Activated CD4-positive, alpha-beta T cell treated with anti-CD3 and anti-CD28 coated beads, Interleukin-2, Interleukin-4, amounts not matched to agents 100 ng/mL and 50 ng/mL, durations not matched to agents 16 hours and 8 hours (primary cell): ENCODE measurements at places on chromosomes 12 and 14.

DNA sequence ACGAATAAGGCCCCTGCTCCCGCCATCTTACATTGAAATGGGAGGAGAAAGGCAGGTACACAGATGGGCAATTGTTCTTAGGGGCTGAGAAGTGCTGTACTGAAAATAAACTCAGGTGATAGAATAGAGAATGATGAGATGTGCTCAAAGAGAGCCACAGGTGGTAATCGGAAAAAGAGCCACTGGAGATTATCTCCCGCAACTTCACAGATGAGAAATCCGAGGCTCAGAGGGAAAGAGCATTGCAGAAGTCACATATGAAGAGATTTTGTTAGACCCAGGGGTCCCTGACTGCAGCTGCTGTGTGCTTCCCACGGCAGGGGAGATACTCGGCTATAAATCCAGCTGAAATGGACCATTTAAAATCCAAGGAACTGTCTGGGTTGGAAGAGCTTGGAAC is 73.7 kb downstream of the PRIMA1 start:
- no peak for DNase-seq

DNA sequence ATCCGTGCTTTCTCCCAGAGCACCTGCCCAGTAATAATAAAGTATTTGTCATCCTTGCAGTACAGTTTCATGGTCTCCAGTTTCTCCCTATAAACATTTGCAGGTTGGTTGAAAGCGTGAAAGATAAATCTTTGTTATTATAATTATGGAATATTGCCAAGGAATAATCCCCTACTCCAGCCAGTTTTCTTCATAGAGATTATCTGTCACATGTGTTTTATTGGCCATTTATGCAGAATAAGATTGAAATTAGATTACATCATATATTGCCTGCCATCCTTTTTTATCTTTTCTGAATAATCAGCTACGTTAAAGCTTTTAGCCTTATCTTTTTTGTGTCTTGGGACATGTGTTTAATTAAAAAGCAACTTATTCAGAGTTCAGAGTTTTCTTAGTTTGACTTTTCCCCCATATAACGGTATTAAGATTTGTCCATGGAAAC is 168.0 kb downstream of the KICS2 start:
- no peak for DNase-seq

- DNase-seq = no peak
These were observed 103.8 kb downstream of the SLC16A7 start for GRCh38 chr12:59699421-59700152.

GRCh38 chr12:118459110-118459509 is 82.8 kb downstream of the SUDS3 start:
- no peak for DNase-seq

DNA sequence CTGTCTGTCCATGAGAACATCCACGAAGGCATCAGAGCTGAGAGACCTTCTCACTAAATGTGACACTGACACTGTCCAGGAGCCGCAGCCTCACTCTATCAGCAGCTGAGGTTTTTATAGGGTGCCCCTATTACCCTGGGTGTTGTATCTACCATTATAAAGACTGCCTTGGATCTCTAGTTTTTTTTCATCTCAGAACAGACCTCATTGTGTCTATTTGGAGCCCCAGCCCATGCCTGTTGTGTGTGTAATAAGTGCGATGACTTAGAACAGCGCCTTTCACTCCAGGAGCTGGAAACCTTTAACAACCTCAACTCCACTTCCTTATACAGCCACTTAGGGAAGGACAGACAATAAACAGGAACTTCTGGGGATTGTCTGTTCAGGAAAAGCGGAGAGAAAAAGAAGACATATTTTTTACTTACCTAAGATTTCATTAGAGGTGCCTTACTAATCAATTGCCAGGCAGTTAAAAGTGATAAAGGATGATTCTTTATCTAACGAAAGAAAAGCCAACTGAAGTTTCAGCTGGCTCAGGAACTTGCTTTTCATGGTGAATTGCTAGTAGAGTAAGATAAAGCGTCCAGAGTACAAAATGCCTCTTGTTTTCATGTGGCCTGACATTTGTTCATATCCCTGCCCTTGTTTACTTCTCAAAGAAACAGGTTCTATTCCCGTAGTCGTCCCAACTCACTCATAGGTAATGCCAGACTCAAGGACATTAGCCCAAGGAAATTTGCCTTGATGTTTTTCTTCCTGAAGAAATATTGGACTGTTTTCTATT is 420.6 kb downstream of the RAD51B start:
- no peak for DNase-seq

- no peak for DNase-seq
These were observed 36.1 kb upstream of the CCDC88C start for GRCh38 chr14:91453744-91454143.

DNA sequence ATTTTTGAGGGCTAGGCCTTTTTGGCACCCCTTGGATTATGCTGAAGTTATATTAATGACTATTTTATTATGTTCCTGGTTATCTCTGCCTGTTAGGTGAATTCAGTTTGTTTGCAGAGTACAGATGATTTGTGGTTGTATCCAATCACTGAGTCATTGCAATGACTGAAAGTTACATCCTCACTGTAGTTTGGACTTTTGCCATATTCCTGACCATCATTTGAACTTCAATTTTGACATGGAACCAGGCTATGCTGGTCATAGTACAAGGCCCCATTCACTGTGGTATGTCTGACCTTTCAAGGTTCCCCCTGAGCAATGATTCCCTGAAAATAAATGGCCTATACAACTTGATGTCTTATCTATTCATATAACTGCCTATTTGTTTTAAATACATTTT is 621.0 kb downstream of the CCER1 start:
- no peak for DNase-seq
